ENCODE measurements at places on chromosomes 6 and 20.
A peak's percentile ranks its signal among the peaks of the same experiment; 100 is the strongest.

DNA sequence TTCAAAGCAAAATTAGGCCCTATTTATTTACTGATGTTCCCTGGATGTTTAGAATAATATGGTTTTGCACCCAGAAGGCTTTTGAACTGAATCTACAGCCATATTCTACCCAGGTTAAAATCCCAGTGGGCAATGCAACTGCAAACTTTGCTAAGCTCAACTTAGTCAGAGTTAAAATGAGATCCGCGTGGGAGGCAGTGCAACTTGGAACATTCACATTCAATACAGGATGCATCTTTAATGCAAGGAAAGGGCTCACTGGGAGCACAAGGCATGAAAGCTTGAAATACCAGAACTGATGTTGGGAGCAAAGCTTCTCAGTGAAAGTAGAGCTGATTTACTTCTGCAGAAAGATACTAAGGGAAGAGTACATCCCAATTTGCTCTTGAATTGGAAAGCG, 281.2 kb upstream of the DEFB112 start:
- DNase-seq = no peak

DNA sequence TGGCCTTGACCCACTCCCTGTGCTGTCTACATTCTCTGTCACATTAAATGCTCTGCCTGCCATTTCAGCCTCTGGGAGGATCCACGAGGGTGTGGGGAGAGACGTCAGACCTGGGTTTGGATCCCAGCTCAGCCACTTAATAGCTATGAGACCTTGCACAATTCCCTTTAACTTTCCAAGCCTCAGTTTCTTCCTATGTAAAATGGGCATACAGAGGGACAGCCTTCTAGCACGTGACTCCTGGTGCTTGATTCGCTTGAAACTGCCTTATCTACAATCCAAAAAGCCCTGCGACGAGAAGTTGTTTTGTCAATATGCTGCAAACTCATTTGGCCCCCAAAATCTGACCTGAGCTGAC, 40.0 kb downstream of the TOX2 start:
- no peak for DNase-seq

DNA sequence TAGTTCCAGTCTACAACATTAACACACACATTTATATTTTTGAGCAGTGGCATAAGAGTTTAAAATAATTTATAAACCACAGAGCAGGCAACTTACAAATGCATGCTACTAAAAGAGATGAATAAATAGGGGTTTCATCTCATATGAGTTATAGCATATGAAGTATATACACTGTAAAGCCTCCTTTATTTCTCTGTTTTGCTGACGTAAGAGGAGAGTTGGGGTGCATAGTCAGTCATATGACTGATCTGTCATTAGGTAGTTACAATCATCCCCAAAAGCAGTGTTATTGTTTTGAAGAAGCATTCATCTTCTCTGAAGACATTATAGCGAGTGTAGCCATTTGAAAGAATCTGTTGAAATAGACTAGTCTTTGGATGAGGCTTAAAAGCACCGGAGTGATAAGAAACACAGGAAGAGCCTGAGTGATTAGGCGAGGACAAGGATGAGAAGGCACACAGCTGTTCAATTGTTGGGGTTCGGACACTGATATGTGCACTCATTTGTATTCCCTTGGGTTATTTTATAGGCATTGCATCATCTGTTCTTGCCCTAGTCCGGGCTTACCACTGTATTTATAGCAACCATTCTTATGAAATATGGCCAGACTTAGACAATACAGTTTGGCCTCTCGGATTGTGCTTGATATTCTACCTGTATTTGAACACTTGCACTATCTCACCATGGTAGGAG, 325.7 kb downstream of the SAMD5 start:
- no peak for DNase-seq

GRCh38 chr6:149235130-149235561, 82.4 kb upstream of the TAB2 start:
- DNase-seq = peak; percentile 33

DNA sequence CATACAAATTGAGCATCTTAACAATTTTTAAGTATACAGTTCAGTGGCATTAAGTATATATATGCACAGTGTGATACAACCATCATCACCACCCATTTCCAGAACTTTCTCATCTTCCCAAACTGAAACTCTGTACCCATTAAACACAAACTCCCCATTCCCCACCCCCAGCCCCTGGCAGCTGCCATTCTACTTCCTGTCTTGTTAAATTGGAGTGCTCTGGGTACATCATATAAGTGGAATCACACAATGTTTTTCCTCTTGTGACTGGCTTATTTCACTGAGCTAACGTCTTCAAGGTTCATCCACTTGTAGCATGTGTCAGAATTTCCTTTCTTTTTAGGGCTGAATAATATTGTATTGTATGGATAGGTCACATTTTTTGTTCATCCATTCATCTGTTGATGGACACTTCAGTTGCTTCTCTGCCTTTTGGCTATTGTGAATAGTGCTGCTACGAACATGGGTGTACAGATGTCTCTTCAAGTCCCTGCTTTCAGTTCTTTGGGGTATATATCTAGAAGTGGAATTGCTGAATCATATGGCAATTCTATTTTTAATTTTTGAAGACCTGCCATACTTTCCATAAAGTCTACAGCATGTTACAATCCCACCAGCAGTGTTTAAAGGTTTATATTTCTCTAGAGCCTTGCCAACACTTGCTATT, 19.6 kb upstream of the RREB1 start:
- DNase-seq = no peak

DNA sequence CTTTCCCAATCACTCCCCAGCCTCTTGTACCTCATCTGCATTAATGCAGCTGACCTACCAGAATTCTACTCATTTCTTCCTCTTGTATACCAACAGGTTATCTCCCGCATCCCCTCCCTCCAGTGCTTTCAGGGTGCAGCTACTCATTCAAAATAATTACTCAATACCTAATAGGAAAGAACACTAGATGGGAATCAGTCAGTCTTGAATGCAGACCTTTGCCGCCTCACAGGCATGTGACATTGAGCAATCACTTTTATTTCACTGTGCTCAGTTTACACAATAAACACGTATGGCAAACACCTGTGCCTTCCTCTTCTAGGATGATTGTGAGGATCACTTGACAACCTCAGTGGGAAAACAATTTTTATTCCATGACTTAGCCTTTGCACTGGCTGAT, 13.3 kb downstream of the ZSCAN31 start:
- DNase-seq = no peak

GRCh38 chr6:57315111-57315510, 2.3 kb upstream of the PRIM2 start:
- no peak for DNase-seq

DNA sequence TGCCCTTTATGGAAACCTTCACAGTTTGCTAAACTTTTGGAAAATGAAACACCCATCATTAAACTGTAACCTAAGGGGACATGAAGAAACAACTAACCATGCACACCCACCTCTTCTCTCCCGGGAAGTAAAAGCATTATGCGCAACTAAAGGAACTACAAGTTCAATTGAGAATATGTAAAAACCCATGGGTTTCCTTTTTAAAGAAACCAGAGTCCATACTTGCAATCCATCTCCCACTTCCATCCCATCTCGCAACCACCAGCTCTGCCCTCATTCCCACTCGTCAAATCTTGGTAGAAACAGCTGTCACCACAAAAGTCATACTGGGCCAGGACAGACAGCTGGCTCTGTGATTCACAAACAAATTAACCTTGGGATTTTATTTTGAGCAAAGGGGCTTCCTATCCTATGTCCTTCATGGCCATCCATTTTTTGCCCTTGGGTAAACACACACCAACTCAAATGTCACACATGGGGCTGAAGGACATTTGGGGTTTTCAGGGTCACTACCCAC, 81.5 kb downstream of the HAO1 start:
- DNase-seq = no peak

DNA sequence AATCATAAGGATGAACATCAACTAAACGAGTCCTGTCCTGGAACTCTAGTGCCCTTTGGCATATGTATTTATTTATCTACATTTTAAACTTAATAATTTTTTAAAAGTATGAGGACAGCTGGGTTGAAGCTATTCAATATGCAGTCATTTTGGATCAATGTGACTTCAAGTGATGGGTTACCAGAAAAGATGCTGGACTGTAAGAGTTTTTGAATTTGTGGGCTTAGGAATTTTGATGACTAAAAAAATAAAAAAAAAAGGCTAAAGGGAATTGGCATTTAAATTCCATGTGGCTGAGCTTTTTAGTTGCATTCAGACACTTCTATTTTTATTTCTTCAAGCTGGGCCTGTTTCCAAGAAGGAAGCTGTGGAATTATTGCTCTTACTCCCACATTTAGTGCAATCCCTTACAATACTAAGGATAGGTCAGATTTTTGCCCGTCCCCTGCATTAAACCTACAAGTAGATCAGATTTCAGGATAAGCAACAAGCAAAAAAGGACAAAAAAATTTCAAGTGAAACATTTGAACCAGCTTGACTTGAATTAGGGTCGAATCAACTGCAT, 704.2 kb upstream of the CITED2 start:
- no peak for DNase-seq

GRCh38 chr6:23097566-23097965, 528.2 kb downstream of the HDGFL1 start:
- DNase-seq = no peak

GRCh38 chr20:17710379-17711266, 10.9 kb downstream of the BANF2 start:
- DNase-seq = no peak

DNA sequence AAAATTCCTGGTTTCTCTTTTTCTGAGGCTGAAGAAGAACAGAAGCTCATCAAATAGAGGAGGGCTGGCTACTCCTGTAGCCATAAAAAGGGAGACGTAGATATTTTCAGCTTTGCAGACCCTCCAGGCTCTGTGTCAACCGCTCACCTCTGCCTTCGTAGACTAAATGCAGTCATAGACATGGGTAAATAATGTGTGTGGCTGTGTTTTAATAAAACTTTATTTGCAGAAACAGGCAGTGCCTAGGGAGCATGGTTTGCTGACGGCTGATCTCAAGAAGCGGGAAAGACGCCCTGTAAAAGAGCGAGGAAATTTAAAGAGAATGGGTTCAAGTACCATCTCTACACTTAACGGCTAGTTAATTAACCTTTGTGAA, 171.8 kb downstream of the BCAS1 start:
- no peak for DNase-seq

DNA sequence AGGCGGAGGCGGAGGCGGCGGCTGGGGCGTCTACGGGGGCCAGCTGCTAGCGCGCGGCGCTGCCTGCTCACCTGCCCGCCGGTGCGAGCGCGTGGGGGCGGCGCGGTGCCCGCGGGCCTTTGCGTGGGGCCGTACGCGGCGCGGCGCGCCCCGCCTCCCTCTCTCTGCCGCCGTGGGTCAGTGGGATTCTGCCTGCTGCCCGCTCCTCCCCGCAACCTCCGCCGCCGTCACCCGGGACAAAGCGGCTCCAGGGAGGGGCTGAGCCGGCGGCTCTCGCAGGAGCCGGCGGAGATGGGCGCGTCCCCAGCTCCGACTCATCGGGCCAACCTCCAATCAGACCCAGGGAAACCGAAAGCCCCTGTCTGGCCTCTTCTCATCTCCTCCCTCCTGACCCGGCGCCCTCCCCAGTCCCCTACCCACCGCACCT, at the start of gene RCAN2:
Gene RCAN2 (minus strand): TSS at position 249 of the 427 bp plus-strand sequence.
- peak; percentile 68 for DNase-seq

- no peak for DNase-seq
Observed at GRCh38 chr20:23341073-23341472, 9.5 kb upstream of the NXT1 start.

- no peak for DNase-seq
Observed at GRCh38 chr20:50996901-50997865, 25.7 kb downstream of the KCNG1 start.

DNA sequence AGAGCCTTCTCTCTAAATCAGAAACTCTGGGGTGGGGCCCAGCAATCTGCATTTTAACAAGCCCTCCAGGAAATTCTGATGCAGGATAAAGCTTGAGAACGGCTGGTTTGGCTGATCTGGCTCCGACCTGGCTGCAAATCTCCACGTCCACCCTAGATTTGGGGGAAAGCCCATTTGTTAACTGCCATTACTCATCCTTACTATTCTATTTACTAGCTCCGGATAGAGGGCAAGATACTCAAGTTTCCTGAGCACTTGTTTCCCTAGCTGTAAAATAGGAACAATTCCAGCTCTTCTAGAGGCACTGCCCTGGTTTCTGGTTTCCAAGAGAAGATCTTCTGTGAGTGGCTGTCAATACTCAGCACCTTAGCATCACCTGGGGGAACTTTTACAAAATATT, 44.4 kb downstream of the DAAM2 start:
- no peak for DNase-seq
